Memory B cell (primary cell): ENCODE measurements at places on chromosomes 3 and 15.
A peak's percentile ranks its signal among the peaks of the same experiment; 100 is the strongest.

DNA sequence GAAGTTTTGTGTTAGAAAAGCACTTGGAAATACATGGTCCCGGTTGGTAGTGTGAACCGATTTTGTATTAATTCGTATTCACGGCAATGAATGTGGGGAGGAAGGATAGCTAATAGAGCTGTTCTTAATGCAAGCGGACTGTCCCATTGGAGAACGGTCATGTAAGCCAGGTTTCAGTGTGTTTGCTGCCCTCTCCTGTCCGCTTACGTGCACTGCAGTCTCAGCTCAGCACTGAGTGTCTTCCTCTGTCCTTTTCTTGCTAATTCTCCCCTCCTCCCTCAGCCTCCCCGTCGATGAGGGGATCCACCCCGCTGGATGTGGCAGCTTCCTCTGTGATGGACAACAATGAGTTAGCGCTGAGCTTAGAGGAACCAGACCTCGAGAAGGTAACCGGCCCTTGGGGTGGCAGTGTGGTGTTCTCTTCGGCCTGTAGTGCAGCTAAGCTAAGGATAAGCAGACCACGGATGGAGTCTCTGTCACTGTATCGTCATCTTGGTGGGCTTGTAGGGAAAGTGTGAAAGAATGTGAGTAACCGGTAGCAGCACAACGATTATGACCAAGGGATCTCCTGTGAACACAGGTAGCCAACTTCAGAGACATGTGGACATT lies 267.5 kb upstream of the CHRM5 start:
- peak; percentile 66 for DNase-seq

- DNase-seq: peak; percentile 26
Observed at GRCh38 chr3:142586803-142587406, 8.4 kb upstream of the ATR start.

DNA sequence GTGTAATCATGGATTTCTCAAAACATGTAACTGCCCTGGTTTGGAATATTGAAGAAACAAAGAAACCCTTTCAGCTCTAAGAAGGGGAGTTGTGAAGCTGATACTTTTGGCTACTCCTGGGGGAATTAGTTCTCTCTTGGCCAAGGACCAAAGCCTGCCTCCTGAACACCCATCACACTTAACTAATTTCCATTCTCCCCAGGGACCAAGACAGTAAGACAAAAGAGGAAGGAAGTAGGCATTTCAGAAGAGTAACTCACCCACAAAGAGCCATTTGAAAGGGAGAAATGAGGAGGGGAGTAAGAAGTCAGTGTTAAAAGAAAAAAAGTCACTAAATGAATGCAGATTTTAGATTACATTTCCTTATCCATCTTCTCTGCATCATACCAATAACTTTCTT lies 328.0 kb upstream of the SOX2 start:
- DNase-seq: no peak

DNA sequence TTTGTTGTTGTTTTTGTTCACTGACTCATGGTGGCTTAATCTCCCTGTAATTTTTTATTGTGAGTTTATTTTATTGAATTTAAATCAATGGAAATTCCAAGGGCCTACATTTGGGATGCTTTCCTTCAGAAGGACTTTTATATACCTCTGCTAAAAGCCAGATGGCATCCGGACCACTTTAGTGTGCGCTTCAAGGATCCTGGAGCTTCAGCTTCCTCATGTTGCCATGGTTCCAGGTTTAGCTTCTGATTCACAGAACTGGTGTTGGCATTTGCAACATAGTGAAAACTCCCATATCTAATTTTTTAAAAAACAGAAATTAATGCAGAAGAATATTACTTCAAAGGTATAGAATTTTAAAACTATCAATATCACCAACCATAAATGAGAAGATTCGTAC lies 8.5 kb upstream of the HACD2 start:
- DNase-seq: no peak

DNA sequence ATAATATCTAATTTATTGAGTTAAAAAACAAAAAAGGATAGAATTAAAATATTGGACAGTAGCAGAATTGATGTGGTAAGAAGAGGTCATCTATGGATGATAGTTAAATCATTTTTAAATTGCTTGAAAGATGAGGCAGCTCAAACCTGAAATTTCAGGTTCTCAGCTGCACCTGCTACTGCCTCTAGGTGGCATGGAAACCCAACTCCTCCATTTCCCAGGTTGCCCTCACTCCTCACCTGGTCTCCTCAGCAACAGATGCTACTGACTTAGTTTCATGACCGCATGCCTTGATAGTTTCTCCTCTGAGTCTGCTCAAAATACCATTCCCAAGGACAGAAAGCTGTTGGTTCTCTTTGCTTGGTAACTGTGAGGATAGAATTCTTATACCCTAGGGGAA lies 148.1 kb downstream of the ABHD5 start:
- no peak for DNase-seq

DNA sequence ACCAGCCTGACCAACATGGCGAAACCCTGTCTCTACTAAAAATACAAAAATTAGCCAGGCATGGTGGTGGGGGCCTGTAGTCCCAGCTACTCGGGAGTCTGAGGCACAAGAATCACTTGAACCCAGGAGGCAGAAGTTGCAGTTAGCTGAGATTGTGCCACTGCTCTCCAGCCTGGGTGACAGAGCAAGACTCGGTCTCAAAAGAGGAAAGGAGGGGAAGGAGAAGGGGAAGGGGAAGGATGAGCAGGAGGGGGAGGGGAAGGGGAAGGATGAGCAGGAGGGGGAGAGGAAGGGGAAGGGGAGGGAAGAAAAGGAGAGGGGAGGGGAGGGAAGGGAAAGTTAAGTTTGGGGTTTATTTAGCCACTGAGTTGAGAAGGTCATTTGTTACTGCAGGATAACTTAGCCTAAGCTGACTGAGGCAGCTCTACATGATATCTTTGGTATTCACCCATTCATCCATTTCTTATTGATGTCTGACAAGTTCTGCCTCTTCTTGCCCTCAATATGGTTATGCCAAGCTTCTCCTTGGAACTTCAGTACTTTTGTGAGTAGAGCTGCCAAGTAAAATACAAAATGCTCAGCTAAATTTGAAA lies 15.9 kb upstream of the ABHD2 start:
- DNase-seq: no peak

GRCh38 chr3:136305879-136306278 lies 55.7 kb downstream of the PCCB start:
- DNase-seq: no peak

DNA sequence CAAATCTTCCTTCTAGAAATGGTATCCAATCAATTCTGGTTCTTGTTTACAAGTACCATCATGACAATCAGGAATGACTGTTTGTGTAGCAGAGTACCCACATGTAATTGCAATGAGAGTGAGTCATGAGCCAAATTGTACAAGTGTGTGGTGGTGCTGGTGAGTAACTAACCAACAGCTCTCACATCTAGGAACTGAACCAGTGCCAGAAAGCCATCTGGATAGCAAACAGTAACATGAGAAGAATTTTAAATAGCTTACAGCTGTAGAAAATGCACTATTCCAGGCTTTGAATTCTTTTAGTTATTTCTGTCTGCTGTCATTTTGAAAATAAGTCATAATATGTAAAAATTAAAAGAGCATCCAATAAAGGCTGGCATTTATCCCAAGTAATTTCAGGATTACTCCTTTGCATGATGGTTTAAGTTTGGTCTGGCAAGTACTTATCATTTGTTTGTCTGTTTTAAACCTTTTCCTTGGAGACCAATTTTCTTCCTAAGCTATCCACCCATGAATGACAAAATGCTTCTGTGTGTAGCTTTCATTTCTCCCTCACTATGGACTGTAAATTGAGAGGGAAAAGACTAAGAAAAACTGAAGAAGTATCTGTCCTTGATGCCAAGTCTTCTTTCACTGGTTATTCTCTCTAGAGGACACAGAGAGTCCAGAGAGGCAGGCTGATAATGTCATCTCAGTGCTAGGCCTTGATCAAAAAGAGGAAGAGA lies 60.0 kb downstream of the PIK3CB start:
- DNase-seq: no peak

- DNase-seq: peak; percentile 54
Observed at GRCh38 chr15:67839499-67839928, 331 bp downstream of the RNU6-1 start.

GRCh38 chr3:180881065-180881801 lies 31.2 kb upstream of the FXR1 start:
- DNase-seq: no peak

- no peak for DNase-seq
Observed at GRCh38 chr3:14319654-14320182, 82.7 kb upstream of the SLC6A6 start.

DNA sequence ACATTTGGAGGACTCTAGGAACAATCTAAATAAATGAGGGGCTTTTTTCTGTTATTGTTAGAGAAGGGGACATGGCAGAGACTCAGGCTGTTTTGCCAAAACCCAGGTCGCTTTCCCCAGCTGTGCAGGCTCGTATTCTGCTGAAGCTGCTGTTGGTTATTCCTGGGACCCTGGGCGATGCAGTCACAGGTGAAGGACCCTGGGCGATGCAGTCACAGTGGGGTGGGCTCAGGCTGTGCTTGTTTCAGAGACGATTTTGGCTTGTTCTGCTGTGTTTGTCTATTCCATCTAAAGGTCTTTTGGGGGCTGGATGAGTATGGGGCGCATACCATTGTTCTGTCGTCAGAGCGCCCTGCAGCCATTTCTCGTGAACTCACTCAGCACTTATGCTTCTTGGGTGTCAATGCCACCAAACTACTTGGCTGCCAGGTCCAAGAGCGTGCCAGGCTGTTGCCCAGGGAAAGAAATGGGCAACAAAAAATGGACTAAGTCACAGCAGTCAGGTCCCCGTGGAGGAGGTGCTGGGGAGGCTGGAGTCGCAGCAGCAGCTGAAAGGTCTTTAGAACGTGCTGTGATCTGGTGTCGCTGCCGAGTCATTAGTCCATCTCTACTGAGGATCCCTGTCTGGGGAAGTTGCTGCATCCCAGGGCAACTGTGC lies 151.4 kb downstream of the CHDH start:
- no peak for DNase-seq

GRCh38 chr3:130892759-130893375 lies 1.0 kb upstream of the ATP2C1 start:
- peak; percentile 52 for DNase-seq

DNA sequence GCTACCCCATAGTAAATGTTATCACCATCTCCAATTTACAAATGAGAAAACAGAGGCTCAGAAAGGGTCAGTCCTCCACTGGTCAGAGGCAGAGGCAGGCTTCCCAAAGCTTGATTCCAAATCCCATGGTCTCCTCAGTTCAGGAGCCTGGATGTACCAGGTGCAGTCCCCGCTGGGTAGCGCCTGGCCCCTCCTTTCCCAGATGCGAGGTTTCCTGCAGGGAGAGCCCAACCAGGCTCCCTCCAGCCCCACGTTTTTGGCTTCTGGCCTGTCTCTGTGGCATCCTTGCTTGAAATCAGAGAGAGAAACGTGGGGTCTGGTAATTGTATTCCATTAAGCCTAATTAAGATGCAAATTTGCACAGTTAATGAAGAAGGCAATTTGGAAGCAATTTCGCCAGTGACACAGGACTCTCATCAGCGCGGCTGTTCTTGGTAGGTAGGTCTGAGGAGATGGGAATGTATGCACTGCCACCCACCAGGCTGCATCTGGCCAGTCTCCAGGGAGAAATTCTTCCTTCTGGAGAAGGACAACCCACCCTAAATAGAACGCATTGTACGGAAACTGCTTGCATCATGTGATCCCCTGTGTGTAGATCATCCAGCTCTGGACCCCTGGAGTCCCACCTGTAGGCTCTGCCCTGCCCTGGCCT lies 50.5 kb downstream of the HRH1 start:
- DNase-seq: no peak

DNA sequence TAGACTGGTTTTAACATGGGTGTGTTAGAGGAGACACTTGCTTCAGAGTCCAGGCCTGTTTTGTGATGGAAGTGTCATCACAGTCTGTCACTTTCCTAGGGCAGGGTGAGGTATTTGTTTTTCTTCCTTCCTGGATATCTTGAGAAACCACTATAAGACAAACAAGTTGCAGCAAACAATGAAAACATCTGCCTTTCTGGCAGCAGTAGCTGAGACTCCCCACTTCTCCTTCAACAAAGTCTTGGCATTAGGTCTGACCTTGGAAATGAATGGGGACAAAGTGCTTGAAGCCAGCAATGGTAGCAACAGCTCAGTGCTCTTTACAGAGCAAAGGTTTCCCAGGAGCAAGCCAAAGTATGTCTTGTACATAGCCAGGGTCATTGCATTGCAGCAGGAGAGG lies 64.6 kb downstream of the CD200 start:
- DNase-seq: no peak

DNA sequence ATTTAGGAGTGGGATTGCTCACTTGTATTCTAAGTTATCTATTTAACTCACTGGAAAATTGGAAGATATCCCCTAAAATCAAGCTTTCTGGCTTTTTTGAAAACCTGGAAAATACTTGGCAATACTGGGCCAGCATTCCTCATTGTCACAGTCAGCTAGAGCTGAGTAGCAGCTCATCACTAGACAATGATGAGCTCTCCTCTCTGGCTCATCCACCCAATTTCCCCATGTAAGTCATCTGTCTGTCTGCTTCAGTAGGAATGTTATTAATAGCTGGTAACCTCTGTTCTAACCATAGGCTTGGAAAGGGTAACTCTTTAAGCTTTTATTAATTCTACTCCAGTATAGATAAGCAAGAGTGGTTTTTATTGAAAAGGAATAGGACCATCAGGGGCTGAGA lies 39.7 kb upstream of the PIK3R4 start:
- DNase-seq: no peak

DNA sequence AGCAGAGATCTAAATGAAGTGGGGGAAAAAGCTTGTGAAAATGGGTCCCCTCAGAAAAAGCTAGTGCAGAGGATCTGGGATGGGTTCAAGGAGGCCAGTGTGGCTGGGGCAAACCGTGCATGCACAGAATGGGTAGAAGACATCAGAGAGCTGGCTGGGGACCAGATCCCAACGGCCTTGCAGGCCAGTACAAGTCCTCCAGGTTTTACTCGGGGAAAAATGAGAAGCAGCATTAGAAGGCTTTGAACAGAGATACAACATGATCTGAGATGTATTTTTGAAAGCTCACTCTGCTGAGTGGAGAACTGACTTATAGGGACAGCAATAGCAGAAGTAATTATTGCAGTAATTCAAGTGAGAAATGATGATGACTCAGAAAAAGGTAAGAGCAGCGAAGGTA lies 114.5 kb downstream of the HERC1 start:
- no peak for DNase-seq

DNA sequence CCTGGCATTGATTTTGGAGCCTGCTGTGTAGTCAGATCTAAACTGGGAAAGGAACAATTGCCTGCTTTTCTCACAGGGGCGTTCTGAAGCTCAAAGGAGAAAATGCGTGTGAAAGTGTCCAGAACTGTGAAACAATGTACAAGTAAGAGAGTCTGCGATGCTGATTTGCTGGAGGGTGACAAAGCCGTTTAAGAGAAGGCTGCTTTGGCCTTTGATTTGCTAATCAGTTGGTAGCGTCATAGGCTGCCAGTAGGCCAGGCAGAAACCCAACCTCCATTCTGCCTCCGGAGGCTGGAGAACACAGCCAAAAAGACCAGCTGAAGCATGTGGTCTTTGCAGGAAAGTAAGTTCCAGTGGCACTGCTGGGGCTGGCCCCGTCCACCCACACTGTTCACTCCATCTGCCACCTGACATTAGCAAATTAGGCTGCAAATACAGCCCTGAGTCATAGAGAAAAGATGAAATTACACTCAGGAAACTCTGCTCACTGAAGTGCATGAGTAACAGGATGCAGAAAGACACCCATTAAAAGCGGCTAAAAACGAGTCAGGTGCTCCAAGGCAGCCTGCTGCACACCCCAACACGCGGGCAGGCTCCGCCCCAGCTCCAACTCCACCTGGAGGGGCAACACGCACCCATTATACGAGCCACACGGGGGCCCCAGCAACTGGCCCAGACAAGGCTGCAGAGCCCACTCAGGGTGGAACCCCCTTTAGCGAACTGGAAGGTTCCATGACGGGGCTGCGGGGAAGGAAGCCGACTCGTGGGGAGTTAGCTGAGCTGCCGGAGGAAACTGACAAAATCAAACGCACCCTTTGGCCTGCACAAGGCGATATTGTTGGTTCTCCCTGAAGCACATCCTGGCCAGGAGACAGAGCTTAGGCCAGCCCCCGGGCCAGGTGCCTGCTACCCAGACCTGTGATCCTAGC lies 31.6 kb downstream of the ZDHHC19 start:
- DNase-seq: peak; percentile 68
